ENCODE measurements at places on chromosomes 6 and 20.
A peak's percentile ranks its signal among the peaks of the same experiment; 100 is the strongest.

- peak; percentile 7 for DNase-seq
Measured at GRCh38 chr6:122610690-122611455, 668 bp downstream of the PKIB start.

GRCh38 chr6:129711271-129711631, 1.3 kb upstream of the ARHGAP18 start:
- no peak for DNase-seq

GRCh38 chr20:22924046-22924737, 110.9 kb upstream of the SSTR4 start:
- DNase-seq = no peak

- no peak for DNase-seq
Measured at GRCh38 chr6:23566418-23566817, 559.6 kb upstream of the NRSN1 start.

DNA sequence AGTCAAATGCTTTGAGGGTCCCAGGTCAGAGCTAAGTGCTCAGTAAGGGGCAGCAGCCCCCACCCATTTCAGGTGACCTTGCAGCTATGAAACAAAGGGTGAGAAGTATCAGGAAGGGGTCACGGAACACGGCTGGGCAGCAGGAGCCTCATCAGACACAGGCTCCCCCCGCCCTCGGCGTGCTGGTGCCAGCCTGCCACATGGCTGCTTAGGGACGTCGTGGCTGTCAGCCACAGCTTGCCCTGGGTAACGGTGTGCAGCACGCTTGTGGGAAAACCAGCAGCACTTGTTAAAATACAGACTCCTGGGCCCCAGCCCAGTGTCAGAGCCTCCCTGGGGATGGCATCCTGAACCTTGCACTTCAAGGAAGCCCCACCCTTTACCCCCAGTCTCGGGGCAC, 39.3 kb downstream of the SSR1 start:
- no peak for DNase-seq

DNA sequence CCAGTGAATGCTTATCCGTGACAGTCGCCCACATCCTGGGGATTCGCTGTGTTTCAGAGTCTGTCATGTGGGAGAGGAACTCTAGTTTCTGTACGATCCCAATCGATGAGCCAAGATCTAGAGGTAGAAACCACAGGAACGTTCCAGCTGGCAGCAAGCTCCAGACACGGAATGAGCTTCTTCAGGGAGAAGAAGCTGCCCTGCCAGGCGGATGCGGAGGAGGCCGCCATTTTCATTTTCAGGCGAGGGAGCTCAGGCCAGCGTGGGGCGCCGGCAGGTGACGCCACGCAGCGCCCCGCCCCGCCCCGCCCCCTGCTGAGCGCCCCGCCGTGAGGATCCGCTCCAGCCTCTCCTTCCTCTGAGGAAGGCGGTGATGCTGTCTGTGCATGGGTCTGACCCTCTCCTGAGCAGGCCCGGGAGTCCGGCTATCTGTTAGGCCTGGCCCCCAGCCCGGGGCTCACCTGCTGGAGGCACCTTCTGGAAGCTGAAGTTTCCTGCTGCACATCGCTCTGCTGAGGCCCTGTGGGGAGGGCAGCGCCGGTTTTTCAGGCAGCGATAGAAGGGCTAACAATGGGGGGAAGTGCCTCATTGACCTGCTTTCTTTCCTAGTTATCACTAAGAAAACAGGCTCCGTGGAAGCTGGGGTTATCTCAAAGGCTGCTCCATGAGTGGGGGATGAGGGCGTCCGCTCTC, 147.5 kb downstream of the ERMARD start:
- no peak for DNase-seq

GRCh38 chr6:81590314-81590691, 162.2 kb downstream of the TENT5A start:
- DNase-seq = no peak

DNA sequence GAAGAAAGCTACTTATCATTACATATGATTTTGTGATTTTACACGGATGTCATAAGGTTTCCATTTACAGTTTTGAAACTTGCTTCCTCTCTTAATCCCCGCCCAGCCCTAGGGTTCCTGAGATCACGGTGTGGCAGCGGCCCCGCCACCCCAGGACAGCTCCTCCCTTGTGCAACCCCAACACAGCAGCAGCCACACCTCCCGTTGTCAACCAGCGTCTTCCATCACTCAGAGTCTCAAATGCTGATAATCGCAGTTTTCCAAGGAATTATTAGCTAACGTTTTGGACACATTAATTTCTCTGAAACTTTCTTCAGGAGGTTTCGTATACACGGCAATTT, 204.8 kb downstream of the THBS2 start:
- no peak for DNase-seq

DNA sequence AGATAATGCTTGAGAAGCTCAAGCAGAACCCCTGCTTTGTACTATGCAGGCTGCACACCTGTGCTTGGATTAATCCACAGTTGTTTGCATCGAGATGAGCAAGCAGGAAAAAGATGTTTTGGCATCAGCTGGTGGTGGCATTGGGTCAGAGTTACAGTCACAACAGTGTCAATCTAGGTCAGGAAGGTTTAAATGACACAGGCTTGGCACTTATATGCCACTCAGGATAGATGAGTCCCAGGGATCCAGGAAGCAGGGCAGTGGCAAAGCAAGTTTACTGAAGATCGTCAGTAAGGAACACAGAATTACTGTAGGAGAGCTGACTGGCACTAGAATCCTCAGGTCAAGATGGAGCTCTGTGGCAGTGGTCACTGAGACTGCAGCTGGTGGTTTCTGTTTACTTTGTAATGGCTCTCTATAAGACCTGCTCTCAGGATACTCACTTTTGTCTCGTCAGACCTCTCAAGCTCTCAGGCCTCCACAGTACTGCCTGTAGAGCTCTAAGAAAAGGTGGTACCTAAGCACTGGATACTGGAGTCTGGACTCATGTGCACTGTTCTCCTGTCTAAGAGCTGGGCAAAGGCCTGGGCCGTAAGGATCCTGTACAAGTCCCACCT, 110.1 kb upstream of the HS3ST5 start:
- no peak for DNase-seq

DNA sequence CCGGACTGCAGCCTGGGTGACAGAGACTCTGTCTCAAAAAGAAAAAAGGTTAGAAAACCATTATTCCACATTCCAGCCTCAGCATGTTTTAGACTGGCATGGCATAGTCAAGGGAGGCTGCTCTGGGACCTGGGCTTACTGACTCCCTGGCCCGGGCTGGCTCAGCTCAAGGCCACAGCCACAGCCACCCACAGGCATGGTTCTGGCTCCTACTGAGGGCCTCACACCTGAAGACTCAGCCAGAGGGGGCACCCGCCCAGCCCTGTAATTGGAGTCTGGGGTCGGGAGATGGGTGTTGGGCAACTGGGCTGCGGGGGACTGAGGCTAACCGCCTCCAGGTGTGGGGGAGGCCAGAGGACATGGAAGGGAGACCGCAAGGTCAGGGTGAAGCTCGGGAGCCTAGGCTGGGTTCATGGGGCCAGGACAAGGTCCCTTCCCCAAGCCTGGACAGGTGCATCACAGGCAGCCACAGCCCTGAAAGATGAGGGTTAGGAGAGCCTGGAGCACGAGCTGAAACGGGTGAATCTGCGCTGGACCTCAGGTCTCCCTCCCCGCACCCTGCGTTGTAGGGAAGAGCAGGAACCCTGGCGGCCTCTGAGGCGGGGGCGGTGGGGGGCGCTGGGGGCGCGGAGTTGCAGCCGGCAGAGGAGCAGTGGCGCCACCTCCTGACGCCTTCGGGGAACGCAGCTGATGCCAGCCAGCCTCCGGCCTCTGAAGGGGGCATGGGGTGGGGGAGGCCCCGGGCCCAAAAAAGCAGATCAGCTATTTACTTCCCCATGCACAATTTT, 67.7 kb upstream of the SRSF6 start:
- DNase-seq = no peak

DNA sequence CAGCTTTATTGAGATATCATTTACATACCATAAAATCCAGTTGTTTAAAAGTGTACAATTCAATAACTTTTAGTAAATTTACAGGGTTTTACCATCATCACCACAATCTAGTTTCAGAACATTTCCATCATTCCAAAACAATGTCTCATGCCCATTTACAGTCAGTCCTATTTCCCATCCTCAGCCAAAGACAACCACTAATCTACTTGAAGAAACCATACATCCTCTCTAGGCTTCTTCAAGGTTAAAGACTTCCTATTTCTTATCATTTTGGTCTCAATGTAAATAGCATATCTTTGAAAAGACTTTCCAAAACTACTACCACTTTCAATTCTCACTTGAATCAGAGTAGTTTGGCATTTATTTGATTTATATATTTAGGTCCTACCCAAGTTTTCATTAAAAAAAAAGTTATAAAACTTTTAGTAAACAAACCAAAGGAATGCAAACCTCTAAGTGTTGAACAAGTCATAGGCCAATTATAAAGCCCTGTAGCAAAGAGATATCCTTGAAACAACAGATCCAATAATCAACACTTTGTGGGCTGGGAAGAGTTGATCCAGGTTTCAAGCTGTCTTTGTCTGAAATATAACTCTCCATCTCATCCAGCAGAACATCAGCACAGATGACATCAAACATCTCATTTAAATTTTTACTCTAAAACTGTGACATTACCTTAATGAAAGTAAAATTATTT, 211.3 kb upstream of the RUNX2 start:
- no peak for DNase-seq

DNA sequence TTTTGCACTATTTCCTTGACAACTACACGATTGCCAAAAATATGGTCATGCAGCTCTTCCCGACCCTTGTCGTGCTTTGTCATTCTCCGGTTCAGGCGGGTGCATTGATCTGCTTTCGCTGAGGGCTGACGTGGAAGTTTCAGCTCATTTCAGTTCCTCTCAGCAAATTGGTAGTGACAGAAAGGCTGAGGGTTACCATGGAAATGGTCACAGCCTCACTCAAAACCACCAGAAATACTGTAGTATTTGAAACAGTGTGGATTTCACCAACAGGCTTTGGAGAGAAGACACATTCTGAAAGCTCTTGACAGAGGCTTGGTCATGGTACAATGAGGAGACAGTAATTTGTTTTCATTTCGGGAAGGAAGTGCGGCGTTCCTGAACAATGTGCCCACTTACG, 99.7 kb upstream of the EXOC2 start:
- DNase-seq = no peak

DNA sequence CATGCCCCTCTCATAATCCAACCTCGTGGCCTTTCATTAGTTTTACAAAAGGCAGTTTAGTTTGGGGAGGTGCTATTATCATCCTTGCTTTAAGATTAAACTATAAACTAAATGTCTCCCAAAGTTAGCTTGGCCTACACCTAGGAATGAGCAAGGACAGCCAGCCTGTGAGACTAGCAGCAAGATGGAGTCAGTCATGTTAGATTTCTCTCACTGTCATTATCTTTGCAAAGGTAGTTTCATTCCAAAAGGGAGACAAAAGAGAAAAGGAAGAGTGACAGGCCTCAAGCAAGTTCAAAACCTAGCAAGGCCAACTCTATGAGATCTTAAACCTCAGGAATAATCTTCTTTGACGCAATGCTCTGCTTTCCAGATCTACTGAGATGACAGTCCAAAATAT, 232.2 kb downstream of the UBE3D start:
- no peak for DNase-seq

- DNase-seq = no peak
Measured at GRCh38 chr6:109770047-109770446, 79.0 kb downstream of the FIG4 start.
